ENCODE measurements at places on chromosomes 2 and 18.

GRCh38 chr18:22606563-22607283 is 189.0 kb upstream of the CTAGE1 start:
- DNase-seq = no peak

DNA sequence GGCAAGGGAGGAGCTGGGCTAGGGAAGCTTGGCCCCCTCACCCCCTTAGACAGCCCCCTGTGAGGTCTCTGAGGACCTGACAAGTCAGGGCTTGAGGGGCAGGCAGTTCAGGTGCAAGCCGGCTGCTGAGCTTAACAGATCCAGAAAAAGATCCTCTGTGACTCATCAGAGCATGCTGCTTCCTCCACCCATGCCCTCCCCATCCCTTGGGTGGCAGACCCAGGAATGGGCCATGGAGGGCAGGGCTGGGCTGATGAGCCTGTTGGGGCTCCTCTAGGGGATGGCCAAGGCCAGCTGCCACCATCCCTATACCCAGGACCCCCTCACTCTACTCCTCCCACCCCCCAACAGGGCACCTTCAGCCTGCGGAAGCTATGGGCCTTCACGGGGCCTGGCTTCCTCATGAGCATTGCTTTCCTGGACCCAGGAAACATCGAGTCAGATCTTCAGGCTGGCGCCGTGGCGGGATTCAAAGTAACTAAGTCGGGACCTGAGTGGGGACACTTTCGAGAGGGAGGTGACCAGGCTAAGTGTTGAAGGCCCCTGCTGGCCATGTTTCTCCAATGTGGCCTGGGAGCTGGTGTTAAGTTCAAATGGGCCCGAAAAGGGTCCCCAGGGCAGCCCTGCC is 1.9 kb downstream of the SLC11A1 start:
- no peak for DNase-seq

DNA sequence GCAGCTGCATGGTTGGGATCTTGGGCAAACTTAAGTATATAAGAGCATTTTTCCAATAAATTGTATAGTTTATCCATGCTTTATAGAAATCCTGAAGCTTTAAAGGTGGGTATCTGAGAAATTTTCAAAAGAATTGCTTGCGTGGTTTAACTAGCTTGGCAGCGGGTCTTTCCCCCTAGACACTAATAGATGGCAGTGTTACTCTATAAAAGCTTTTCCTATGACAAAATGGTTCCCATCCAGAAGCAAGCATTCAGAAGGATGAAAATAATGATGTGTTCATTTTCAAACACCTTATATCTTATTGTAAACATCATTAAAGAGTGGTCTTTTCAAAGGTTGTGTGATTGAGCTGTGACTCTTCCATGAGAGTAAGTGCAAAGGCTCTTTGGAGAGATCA is 45.9 kb downstream of the KDM3A start:
- no peak for DNase-seq

DNA sequence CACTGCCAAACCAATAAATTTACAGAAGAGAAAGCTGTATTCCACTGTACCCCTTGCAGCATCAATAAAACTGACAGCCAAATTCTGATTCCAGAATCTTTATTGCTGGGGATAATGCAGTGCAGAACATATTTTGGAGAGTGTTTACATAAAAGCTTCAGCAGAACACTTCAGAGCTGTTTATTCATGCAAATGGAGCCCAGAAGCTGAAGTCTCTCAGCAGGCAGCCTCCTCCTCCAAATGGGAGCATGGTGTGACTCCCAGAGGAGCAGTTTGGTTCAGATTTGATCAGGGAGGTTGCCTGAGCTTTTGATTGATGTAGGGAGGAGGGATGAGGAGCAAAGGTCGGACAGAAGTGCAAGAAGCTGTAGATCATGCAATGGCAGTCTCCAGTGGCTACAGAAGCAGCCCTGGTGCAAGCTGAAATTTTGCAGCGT is 22.4 kb downstream of the LHCGR start:
- DNase-seq = peak; percentile 70

GRCh38 chr2:6780765-6781274 is 84.9 kb downstream of the CMPK2 start:
- DNase-seq = peak; percentile 86

- peak; percentile 22 for DNase-seq
These were observed 675 bp upstream of the SPIRE1 start for GRCh38 chr18:12658426-12659138.

DNA sequence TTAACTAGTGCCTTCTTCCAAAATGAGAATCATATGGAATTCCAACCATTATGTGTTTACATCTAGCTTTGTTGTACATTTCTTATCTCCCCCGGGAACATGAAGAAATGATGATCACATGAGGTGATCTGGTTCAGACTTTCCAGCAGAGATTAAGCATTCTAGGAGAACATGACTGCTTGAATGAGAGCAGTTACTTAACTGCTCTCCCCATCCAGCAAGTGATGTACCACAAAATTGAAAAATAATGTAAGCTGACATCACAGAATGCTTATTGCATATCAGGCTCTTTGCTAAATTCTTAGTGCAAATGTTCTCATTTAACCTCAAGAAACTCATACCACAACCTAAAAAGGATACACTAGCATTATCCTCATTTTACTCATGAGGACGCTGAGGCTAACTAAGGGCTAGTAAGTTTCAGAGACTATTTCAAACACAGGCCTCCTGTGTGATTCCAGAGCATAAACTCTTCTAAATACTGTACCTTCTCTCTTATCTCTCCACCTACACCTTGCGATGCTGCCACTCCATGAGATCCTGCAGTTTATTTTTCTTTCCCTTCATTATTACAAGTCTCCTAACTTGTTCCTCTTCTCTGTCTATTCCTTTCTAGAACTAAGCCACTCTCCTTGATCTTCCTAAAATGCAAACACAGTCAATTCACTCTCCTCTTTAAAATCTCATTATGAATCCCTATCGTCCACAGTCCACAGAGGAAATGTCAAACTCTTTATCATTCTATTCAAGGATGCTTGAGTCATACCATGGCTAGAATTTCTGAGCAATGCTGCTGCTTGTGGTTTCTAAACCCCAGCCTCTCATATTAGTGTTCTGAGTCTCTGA is 1224.8 kb upstream of the ZEB2 start:
- DNase-seq = no peak

DNA sequence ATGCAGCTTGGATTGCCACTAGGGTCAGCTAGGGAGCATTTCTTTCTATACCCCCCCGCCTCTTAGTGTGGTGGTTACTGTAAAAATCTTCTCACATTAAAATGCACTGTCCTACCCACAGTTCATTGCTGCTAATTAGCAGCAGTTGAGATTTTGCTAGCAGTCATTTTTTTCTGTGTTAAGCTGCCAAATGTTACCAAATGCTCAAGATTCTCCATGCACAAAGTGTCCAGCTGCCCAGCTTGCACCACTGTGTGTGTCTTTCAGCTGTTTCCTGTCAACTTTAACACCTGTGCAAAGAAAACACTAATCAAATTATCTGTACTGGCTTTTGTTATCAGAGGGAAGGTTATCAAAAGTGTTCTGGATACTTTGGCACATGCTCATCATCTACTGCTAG is 679.3 kb downstream of the NR4A2 start:
- DNase-seq = no peak

GRCh38 chr2:162317861-162318327 is 590 bp downstream of the IFIH1 start:
- no peak for DNase-seq

- no peak for DNase-seq
These were observed 55.3 kb downstream of the DCC start for GRCh38 chr18:52395146-52395852.

DNA sequence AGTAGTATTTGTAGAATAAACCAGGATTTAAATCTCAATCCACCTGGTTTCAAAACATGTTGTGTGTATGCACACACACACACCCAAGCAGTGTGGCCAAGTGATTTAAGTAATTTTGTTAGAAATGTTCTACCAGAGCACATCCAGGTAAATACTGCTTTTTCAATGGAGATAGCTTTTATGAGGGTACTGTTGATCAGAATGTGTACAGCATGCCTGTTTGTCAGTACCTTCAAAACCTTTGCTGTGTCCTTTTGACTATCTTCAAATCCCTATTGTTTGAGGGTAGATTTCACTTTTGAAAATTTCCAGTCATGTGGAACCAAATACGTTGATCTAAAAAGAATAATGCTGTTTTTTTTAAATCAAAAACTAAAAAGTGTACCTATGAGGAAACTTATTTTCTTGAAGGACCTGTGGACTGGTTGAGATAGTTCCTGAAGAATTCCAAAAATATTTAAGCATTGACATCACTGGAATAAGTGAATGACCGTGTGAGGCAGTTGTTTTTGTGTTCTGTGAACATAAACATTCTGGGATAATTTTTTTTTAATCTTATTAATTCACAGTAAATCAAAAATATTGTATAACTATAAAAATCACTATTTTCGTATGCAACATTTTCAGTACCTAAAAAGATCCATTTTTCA is 70.9 kb downstream of the PTRHD1 start:
- no peak for DNase-seq

DNA sequence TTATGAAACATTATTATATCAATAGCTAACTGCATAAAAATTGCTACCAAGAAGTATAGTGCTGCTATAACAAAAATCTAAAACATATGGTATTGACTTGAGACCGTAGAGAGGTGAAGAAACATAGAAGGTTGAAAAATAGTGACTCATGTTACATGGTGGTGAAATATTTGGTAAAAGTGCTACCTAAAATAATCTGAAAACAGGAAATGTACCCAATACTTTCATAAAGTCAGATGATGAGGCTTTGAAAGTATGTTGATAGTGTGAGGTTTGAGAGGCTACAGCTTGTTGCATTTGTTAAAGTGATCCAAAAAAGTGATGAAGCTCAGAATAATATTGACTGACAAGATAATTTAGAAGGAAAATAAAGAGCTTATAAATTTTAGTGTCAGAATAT is 718.7 kb upstream of the SLC8A1 start:
- no peak for DNase-seq

DNA sequence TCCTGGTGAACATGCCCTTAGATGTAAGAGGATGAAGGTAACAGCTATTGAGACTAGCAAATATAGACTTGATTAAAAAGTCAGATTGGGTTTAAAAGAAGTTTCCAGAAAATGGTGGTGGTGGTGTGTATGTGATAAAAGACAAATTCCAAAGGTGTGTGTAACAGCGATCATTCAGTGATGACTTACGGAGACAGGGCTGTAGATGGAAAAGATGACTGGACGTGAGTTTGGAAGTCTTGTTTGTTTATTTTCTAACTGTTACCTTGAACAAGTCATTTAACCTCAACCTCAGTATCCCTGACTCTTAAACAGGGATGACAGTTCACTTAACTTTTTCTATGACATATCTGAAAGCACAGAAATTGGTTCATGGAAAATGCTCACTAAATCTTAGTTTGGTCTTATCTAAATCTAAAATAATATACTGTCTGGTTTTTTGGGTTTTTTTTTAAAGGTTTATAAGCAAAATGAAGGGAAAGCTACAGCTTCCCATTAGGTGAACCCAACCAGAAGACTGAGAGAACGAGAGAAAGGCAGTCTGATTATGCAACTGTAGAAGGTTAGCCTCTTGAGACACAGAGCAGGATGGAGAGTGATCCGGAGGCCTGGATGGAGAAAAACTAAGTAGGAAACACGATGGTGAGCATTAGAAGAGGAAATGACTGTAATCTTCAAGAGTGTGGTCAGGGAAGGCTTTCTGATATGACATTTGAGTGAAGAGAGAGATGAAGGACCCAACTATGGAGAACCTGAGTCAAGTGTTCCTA is 71.9 kb downstream of the TCF4 start:
- no peak for DNase-seq

GRCh38 chr18:8747440-8747937 is 42.1 kb downstream of the MTCL1 start:
- DNase-seq = no peak

- no peak for DNase-seq
These were observed 26.8 kb downstream of the ADRA2B start for GRCh38 chr2:96089356-96090195.

All from NCI-H510A (cell line).